ENCODE measurements at places on chromosomes 3 and 15.
A peak's percentile ranks its signal among the peaks of the same experiment; 100 is the strongest.

DNA sequence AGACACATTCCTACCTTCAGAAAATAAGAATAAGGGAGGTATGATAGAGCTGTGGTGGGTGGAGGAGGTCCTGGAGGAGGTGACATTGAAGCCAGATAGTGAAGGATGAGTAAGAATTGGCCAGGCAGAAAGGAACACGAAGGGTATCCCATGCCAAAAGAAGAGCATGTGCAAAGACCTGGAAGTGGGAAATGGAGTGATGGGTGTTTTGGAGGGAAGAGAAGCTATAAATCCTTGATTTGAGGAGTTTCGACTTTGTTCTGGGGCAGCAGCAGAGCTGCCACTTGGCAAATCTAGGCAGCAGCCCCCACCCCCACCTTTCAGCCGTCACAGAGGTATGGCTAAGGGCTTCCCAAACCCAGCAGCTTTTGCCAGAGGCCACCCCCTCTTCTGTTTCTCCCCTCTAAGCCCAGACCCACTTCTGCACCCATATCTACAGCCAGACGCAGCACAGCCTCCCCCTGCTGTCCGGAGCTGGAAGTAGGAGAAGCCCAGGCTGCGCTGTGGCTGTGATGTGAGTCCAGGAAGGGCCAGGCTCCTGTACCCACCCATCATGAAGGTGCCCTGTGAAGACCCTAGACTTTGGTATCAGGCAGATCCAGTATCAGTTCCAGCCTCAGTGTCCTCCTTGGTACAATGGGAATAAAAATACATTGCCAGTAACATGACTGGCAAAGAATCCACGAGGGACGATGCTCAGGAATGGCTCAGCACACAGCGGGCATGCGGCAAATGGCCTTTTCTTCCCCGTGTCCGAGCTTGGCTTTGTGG is 188.7 kb upstream of the LINGO1 start:
- DNase-seq = peak; percentile 4

- no peak for DNase-seq
Measured at GRCh38 chr3:124700880-124701684, 29.2 kb upstream of the UMPS start.

- DNase-seq = no peak
Measured at GRCh38 chr15:80456517-80457492, 52.6 kb downstream of the ARNT2 start.

GRCh38 chr3:195224156-195224979 is 46.6 kb downstream of the XXYLT1 start:
- DNase-seq = no peak

DNA sequence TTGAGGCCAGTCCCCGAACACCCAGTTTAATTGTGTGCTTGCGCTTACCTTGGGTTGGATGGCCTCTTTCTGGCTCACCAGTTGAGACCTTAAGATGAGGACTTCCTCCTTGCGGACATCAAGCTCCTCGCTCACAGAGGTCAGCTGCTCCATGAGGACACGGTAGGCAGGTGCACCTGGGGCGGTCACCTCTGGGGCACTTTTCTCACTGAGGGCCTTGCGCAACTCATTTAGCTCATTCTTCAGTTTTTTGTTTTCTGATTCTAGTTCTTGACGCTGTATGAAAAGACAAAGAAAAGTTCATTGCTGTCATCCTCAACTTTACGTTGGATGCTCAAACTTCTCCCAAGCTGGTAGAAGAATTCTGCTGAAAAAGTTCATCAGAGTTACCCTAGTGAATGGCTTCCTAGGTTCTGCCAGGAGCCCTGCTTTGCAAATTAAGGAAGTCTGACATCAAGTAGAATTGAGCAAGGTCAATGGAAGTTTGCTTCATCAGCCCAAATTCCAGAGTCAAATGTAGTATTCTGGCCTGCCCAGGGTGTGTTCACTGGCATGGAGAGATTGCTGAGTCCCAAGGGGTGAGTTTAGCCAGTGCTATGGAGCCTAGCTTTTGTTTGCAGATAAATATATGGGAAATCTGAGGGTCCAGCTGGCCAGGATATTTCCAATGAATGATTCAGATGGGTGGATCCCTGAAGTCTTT is 55.8 kb upstream of the MYO5C start:
- no peak for DNase-seq

- DNase-seq = no peak
Measured at GRCh38 chr3:49668861-49669260, 5.3 kb upstream of the APEH start.
